Non-pigmented ciliary epithelial cell (primary cell): ENCODE measurements at places on chromosomes 12 and 14.
A peak's percentile ranks its signal among the peaks of the same experiment; 100 is the strongest.

DNA sequence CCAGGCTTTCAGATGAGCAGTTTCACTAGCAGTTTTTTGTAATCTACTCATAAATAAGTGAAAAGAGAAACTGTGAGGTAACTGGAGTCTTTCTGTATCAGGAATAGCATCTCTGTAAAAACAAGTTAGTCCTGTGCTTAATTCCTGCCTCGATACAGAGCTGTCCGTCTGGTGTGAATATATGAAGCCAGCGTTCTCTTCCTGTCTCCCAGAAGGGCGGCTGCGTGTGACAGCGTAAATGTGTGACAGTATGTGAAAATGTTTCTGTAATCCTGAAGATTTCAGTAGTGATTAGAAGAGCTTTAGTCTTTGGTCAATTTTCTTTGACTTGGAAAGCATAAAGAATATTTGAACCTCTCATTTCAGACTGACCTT, 150.3 kb downstream of the FBXL14 start:
- DNase-seq = no peak

DNA sequence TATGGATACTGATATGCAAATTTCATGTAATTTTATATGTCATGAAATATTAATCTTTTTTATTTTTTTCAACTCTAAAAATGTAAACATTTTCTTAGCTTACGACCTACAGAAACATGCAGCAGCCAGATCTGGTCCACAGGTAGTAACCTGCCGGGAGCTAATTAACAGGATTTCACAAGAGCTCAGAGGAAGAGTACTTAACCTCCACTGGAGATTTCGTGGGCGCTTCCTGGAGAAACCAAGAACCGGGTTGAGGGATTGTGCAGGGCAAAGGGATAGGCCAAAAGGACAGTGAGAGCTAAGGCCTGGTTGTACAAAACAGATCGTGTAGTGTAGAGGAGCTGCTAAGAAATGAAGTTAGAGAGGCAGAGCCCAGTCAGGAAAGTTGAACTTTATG, 315.7 kb downstream of the PAWR start:
- no peak for DNase-seq

DNA sequence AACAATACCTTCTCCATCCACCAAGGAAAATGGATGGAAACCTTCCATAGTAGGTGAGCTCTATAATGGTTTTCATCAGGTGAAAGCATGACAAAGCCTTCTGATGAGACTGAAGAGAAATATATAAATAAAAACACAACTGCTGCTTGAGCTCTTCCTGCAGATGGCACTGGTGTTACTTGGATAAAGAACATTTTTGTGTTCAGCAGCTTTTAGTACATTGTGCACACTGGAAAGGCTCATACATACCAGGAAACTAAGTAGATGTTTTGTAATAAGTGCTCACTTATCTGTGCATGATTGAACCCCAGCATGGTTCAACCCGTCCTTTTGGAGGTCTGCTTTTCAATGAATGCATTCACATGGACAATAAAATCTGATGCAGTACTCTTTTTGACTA, 357.3 kb upstream of the MIS18BP1 start:
- peak; percentile 1 for DNase-seq

- no peak for DNase-seq
Observed at GRCh38 chr14:75323571-75323970, 44.9 kb downstream of the FOS start.

- DNase-seq = peak; percentile 80
Observed at GRCh38 chr12:75892731-75893408, 138.7 kb downstream of the PHLDA1 start.
